ENCODE measurements at places on chromosomes 1 and 21.

DNA sequence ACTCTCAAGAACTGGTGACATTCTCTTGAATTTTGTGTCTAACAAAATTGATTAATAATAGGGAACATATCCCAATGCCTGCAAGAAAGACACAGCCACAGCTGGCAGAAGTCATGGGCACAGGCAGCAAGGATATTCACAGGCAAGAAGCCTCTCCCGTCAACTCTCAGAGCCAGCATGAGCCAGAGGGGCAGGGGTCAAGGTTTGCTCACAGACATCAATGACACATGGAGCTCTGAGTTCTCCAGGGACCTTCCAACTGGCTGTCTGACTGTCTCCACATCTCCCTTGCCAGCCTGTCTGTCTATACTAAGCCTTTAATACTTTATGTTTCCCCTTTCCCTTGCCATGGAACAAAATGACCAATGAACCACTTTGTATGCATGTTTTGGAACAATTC lies 101.5 kb upstream of the RAB4A start:
- DNase-seq: no peak

- DNase-seq: no peak
Measured at GRCh38 chr1:235910357-235911299, 43.9 kb upstream of the LYST start.

DNA sequence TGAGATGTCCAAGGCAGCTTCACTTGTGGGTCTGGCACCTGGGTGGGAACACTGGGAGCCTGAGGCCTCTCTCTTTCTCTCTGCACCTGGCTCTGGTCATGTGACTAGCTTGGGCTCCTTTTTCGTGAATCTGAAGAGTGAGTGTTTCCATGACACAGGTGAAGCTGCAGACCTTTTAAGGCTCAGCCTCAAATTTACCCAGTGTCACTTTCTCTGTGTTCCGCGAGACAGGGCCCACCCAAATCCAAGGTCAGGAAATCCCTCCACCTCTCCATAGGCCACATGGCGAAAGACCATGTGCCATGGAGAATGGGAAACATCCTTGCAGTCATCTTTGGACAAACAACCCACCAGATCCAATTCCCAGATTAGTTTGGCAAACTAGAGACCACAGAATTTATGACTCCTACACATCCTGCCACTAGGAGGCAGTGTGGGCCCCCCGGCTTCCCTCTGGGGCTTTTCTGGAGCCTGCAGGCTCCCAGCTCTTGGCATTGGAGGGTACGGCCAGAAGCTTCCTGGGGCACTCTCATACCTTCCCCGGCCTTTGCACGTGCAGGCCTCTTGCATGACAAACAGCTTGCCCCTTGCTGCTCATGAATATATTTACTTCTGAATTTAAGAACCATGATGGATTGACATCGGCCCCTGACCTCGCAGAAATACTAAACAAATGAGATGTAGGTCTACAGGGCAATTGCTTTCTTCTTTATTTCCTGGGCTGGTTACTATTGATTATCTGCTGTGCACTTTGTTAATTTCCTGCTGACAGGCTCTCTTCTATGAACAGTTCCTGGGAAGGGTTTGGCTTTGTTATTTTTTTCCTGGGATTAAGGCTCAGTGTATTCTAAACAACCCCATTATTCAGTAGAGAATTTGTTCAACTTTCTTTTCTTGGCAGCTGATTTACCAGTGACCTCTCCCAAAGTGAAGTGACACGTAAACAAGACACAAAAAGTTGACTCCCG lies 180.7 kb downstream of the KAZN start:
- no peak for DNase-seq

DNA sequence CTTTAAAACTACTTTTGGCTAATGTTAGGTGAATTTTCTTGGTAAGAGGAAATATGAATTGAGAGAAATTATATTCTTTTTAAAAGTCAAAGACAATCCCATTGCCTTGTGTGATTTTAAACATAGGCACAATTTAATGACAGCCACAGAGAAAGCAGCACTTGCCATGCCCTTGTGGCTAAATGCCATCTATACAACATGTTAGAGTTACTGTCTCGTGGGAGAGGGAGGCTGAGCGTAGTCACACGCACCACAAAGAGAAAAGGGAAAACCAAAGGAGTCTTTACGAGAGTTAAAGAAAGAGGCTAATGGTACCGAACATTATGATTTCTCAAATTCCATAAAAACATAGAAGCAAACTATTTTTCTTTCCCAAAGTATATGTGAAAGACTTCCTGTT lies 537.9 kb downstream of the PTPRC start:
- no peak for DNase-seq

GRCh38 chr1:173187671-173188237 lies 19.4 kb downstream of the TNFSF4 start:
- no peak for DNase-seq

DNA sequence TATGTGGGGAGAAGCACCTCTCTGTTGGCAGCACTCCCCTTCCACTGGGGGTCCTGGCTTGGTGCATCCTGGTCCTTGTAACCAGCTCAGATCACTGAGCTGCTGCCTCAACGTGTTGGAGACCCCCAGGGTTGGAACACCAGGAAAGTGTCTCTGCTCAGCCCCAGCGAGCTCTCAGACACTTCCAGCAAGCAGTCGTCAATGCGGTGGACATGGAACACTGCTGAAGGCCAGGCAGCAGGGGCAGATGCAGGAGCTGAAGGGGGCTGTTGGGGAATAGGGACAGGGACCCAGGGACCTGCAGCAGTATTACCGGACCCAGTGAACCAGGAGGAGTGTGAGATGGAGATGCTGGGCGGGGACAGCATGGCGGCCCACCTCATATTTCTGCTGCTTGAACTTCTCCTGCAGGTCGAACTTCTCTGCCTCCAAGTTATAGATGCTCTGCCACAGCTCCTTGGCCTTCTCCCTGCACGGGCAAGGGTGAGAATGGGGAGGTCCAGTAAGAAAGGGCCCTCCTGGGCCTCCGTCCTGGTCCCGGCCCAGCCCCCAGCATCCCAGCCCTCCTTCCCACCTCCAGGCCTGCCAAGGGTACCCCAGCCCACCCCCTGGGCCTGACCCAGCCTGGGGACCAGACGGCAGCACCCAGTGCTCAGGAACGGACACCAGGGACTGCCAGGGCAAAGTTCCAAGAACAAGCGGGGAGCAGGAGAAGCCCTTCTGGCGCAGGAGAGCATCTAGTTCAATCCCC lies 16.4 kb downstream of the TNNT2 start:
- no peak for DNase-seq

- DNase-seq: no peak
Measured at GRCh38 chr1:31348449-31348848, 24.4 kb downstream of the FABP3 start.

DNA sequence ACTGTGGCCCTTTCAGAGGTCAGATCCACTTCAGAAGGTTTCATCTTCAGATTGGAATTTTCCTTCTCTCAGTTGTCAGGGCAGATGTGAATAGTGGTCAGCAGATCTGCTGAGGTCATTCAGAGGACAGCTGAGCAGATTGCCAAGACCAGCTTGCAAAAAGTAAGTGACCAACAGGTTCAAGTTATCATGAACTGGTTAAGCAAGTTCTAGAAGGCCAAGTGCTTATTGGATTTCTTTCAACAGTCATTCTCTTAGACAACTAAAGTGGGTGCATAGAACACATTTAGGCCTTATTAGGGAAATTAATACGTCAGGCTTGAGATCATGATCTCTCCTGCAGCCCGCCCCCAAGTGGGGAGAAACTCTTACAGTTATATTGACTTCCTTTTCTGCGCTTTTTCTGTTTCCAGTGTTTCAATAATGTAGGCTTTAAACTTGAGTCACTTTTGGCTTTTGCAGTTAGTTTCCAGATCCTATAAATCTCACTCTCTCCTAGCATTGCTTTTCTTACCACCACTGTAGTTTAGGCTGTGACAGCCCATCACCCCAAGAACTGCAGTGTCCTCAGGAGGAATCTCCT lies 96.4 kb downstream of the C1orf21 start:
- no peak for DNase-seq

DNA sequence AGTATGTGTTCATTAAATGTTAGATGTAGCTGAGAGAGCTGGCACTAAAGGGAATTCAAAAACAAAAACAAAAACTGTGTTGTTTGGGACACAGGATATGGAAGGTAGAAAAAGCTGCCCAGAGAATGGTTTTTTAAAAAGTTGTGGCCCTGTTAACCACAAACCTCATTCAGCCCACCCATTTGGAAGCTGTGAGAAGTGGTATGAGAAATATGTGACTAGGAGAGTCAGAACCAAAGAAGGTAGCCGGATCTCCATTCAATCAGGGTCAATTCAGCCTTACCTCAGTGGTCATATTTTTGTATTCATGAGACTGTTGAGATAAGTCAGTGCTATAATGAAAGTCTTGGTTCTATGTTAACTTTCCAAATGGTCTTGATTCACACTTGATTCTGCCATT lies 29.8 kb upstream of the CACYBP start:
- no peak for DNase-seq

DNA sequence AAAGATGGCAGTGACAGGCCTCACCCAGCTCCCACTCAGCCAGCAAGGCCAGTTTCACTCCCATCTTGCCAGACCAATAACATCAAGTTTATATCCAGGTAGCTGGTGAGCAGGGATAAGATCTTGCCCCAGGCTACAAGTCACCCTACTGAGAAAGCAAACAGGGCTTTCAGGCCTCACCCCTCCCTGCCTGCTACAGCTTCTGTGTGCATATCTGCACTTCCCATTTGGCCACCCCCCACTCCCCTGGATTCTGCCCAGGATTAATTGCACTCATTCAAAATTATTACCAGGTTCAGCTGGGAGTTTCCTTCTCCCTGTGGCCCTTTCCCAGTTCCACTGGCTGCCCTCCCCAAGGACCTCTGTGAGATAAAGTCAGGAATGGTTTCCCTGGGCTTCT lies 352.1 kb downstream of the TBX15 start:
- DNase-seq: no peak

DNA sequence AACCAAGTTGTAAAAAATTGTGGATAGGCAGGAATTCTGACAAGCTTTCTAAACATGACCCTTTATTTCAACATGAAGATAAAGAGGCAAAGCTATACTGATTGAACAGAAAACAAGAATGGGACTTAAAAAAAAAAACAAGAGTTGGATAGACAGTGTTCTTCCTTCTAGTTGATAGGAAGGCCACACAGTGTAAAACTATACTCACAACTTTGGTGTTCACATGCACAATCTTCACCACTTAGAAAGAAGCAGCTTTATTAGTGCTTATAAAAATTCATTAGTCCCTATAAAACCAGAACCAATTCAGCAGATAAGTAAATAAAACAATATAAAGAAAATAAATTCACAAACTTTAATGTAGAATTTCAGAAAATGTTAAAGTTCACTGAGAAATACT lies 101.8 kb downstream of the AKT3 start:
- no peak for DNase-seq

GRCh38 chr1:224640018-224640417 lies 23.9 kb downstream of the CNIH3 start:
- no peak for DNase-seq
